ENCODE measurements at places on chromosomes 7 and 10.

DNA sequence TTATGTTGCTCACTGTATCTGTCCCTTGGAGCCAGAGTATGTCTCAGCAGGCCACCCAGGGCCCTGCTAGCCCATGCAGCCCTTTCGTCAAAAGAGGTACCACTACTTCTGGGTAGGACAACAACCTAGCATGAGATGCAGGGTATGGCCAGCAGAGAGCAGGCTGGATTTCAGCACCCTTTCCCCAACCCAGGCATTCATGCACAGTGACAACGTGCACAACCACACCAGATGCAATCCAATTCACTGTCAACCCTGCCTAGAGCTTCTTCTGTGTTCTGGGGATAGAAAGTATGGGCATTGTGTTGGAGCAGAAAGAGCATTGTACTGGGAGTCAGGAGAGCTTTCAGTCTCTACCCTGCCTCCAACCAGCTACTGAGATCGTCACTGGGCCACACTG is 37.9 kb downstream of the JAZF1 start:
- DNase-seq: no peak

DNA sequence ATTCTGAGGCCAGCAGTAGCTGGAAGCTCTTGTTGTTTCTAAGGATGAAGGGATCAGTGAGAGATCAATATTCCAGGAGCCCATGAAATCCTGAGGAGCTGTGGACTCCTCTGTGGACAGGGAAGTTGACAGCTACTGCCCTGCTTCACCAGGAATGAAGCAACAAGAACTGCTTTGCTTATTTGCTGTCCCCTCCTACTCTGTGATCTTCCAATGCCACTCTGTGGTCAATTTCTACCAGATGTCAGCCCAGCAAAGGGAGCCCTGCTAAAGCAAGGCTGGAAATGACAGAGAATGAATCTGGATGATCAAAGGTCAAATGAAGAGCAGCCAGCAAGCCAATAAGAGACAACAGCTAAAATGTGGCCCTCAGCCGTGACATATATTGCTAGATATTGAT is 227.5 kb upstream of the CHRM2 start:
- DNase-seq: no peak

DNA sequence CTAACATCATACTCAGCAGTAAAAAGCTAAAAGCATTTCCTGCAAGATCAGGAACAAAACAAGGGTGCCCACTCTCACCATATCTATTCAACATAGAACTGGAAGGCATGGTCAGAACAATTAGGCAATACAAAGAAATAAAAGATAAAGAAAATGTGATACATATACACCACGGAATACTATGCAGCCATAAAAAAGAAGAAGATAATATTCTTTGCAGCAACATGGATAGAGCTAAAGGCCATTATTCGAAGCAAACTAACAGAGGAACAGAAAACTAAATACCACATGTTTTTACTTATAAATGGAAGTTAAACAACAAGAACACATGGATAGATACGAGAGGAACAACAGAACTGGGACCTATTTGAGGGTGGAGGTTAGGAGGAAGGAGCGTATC is 652.7 kb downstream of the GRID1 start:
- DNase-seq: no peak

- no peak for DNase-seq
Measured at GRCh38 chr7:80934321-80934720, 15.5 kb upstream of the SEMA3C start.

DNA sequence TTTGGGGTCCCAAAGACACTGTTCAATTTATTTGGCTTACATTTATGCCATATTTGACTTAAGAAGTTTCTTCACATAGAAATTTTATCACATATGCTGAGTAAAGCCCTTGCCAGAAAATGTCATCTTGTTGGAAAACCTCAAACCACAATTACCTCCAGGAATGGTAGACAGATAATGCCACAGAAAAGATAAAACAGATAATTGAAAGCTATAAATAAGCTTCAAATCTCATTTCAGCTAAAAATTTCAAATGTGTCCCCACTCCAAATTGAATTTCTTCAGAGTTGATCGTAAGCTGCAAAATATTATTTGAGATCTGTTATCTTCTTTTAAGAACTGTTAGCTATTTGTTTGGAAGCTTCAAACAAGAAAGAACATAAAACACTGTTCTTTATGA is 176.4 kb upstream of the PTN start:
- no peak for DNase-seq

- no peak for DNase-seq
Measured at GRCh38 chr10:47383261-47384147, 589 bp downstream of the ZNF488 start.

- no peak for DNase-seq
Measured at GRCh38 chr7:69864274-69864673, 266.0 kb downstream of the AUTS2 start.

All from stimulated activated CD4-positive, alpha-beta T cell treated with anti-CD3 and anti-CD28 coated beads, Interleukin-1b, Interleukin-23, amount 100 ng/mL, for 48 hours (primary cell).